ENCODE measurements at places on chromosomes 3 and 15.

GRCh38 chr3:137084586-137084985 is 126.8 kb downstream of the IL20RB start:
- no peak for DNase-seq

DNA sequence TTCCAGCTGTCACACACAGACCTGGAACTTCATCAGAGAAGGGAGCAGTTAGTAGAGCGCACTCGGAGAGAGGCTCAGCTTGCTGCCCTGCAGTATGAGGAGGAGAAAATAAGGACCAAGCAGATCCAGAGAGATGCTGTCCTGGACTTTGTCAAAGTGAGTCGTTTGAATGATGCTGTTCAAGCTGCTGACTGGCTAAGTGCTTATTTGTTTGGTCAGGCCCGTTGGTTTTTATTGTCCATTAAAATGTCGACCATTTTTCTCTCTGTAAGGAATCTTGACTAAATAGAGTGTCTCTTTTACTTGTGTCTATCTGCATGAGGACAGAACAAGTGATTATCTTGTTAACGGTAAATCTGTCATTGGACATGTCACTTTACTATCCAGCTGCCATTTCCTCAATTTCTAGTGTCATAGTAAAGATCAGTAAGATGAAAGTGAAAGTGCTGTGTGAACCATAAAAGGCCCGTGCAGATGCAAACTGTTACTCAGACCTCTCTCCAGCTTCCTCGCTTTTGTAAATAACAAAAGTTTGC is 56.9 kb downstream of the LRCH3 start:
- no peak for DNase-seq

DNA sequence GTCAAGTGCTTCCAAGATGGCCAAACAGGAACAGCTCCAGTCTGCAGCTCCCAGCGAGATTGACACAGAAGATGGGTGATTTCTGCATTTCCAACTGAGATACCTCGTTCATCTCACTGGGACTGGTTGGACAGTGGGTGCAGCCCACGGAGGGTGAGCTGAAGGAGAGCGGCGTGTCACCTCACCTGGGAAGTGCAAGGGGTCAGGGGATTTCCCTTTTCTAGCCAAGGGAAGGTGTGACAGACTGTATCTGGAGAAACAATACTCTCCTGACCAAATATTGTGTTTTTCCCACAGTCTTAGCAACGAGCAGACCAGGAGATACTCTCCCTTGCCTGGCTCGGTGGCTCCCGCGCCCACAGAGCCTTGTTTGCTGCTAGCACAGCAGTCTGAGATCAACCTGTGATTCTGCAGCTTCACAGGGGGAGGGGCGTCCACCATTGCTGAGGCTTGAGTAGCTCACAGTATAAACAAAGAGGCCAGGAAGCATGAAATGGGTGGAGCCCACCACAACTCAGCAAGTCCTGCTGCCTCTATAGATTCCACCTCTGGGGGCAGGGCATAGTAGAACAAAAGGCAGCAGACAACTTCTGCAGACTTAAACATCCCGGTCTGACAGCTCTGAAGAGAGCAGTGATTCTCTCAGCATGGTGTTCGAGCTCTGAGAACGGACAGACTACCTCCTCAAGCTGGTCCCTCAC is 293.5 kb upstream of the SUCLG2 start:
- no peak for DNase-seq

DNA sequence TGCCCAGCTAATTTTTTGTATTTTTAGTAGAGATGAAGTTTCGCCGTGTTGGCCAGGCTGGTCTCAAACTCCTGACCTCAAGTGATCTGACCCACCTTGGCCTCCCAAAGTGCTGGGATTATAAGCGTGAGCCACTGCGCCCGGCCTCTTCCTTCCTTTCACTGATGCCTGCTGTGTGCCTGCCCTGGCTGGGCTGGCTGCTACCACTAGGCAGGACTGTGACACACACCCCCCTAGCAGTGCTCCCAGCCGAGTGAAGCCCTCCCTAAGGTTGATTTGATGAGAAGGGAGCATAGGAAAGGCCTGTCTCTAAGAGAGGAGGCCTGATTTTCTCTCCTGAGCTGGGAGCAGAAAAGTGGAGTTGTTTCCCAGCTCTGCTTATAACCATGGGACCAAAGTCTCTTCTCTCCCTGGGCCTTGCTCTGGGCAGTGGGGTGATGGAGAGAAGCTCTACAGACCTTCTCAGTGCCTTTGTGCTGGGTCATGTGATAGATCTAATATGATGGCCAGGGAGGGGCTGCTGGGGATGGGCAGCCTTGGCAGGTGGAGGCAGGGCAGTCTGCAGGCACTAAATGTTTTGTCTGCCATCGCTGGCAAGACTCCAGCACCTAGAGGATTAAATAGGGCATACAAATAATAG is 20.1 kb upstream of the SFMBT1 start:
- no peak for DNase-seq
